Activated CD4-positive, alpha-beta T cell treated with anti-CD3 and anti-CD28 coated beads for 24 hours (primary cell): ENCODE measurements at places on chromosomes 4 and X.

- DNase-seq = no peak
Observed at GRCh38 chr4:25413261-25413660, 36.2 kb downstream of the ANAPC4 start.

- DNase-seq = no peak
Observed at GRCh38 chrX:97030463-97030862, 146.8 kb downstream of the RPA4 start.

- no peak for DNase-seq
Observed at GRCh38 chr4:118337954-118338353, 14.8 kb downstream of the PRSS12 start.

GRCh38 chrX:105050921-105051320 lies 169.6 kb downstream of the TEX13A start:
- DNase-seq = no peak

DNA sequence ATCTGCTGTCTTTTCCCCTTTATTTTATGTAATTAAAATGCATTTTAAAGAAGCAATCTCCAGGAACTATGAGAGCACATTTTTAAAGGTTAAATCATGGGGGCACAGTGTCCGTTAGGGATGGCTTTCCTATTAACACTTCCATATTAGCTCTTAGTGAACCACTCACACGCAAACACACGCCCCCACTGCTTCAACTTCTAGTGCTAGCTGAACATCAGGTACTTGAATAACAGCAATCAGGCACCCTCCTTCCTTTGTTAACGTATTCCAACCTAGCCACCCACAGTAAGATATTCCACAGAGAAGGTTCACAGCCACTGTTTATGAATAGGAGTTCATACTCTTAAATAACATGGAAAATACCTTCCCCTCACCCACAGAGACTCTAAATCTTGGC lies 9.3 kb downstream of the TMEM255A start:
- no peak for DNase-seq

- no peak for DNase-seq
Observed at GRCh38 chr4:165207016-165207430, 338 bp upstream of the KLHL2 start.

DNA sequence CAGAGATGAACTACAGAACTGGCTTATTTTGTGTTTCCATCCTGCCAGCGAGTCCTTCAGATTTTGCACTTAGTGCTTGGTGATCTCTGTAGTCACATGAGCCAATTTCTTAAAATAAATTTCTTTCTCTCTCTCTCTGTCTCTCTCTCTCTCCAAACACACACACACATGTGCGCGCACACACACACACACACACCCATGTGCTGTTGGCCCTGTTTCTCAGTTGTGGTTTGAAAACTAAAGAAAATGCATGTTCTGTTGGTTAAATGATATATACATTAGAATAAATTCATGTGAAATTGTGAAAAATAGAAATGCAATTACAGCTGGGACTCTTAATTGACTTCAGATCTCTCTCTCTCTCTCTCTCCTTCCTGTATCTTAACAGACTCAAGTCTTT lies 399.3 kb downstream of the FAT4 start:
- DNase-seq = no peak

GRCh38 chr4:154604696-154605200 lies 7.7 kb downstream of the FGG start:
- no peak for DNase-seq

DNA sequence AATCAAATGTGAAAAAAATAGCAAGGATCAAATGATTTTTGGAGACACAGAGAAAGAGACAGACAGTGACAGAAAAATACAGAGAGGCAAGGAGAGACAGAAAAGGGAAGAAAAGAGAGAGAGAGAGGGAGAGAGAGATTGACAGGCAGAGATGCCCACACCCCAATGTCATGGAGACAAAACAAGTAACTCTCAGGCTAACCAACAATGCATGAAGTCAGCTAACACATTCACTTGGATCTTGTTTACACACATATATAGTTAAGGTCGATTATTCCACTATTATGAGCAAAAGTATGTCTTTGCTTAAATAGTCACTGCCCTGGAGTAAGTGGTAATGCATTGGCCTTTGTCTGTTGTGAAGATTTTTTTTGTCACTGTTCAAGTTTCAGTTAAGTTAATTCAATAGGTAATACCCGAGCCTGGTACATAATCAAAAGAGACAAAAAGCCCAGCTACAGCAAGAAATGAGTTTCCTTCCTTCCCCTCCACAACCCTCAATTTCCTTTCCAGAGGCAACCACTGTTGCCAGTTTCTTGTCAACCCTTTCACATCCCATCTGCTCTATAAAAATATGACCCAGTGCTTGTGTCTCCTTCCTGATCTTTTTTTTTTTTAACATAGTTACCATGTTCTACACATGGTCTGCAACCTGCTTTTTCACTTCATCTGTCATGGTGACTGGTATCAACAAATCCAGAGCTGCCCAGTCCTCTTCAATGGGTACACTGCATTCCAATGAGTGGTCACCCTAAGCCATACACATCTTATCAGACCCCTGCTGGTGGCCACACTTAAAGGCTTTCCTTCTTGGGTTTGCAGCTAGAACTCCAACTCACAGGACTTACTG lies 52.1 kb downstream of the PROM1 start:
- no peak for DNase-seq

- DNase-seq = no peak
Observed at GRCh38 chr4:169068423-169068822, 58.4 kb upstream of the CBR4 start.

GRCh38 chr4:100466501-100466900 lies 51.3 kb downstream of the EMCN start:
- DNase-seq = no peak

DNA sequence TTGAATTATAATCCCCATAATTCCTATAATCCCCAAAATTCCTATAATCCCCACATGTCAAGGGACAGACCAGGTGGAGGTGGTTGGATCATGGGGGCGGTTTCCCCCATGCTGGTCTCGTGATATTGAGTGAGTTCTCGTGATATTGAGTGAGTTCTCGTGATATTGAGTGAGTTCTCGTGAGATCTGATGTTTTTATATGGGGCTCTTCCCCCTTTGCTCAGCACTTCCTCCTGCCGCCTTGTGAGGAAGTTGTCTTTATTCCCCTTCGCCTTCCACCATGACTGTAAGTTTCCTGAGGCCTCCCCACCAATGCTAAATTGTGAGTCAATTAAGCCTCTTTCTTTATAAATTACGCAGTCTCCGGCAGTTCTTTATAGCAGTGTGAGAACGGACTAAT lies 36.6 kb upstream of the GPR78 start:
- DNase-seq = no peak

GRCh38 chr4:10629394-10629793 lies 55.2 kb downstream of the CLNK start:
- no peak for DNase-seq

DNA sequence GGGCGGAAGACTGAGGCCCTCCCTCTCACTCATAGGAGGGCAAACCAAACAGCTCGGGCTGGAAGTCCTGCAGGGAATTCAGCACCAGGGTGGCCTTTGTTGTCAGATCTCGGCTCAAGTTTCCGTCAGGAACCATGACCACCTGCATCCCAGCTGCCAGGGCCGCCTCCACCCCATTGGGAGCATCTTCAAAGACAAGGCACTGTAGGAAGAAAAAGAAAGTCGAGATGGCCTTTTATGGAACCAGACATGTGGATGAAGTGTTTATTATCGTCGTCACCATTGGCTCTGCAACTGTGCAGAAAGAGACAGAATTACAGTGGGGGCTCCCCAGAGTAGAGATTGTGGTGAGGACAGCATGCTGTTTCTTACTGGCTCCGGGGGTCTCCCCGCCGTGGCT lies 97.2 kb upstream of the STS start:
- DNase-seq = no peak

GRCh38 chrX:40358994-40359393 lies 221.8 kb upstream of the ATP6AP2 start:
- DNase-seq = no peak

GRCh38 chr4:37953620-37954293 lies 6.4 kb upstream of the PTTG2 start:
- DNase-seq = no peak

GRCh38 chr4:105896461-105896942 lies 1.2 kb downstream of the NPNT start:
- DNase-seq = no peak

- DNase-seq = no peak
Observed at GRCh38 chr4:36254371-36254770, 10.1 kb upstream of the ARAP2 start.

DNA sequence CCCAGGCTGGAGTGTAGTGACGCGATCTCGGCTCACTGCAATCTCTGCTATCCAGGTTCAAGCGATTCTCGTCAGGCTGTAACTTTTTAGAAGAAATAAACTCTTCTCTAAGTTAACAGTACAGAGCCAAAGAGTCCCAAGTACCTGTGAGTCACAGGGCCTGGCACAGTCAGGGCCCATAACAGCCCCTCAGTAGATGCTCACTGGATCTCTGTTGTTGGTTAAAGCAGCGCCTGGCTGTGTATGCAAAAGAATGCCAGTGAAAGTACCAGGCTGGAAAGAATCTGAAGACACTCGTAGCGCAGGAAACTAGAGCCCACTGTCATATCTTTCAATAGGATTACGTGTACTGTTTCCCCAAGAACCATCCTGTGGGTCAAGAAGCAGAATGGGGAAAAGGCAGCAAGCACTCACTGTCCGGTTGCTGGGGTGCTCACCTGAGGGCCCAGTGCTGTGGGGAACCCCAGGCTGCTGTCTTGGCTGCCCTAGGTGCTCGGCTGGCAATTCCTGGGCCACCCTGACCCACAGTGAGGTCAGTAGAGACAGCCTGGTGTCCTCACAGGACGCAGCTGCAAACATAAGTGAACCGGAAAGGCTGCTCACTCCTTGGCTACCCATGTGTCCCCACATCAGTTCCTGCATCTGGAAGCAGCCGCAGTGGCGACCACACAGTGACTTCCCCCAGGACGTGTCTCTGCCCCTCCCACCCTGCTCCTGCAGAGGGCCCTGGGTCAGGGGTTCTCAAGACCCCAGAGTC lies 3.1 kb upstream of the SLBP start:
- no peak for DNase-seq

GRCh38 chr4:176400816-176401461 lies 81.2 kb downstream of the SPCS3 start:
- DNase-seq = no peak

DNA sequence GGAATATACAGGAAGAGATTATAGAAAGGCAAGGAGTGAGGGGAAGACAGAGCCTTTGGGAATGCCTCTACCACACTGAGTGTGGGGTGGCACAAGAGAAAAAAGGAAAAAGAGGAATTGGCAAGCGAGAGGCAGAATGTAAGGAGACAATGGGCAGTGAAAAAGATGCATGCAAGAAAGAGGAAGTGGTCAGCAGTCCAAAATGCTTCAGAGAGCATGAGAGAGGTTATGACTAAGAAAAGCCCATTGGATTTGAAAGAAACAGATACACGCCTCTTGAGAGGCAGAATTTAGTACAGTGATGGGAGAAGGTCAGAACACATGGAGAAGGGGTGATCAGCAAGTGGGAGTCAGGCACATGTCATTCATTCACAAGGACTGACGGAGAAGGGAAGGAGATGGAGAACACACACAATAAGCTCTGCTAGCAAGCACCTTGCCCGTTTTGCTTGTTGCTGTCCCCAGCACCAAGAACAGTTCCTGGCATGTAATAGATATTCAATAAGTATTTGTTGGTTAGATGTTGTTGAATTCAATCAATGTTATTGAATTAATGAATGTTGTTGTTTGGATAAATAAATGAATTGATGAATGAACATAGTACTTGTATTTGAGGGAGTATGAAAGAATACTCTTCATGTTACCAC lies 6.3 kb downstream of the DCHS2 start:
- DNase-seq = no peak

- no peak for DNase-seq
Observed at GRCh38 chr4:115537387-115537786, 424.0 kb upstream of the NDST4 start.
